ENCODE measurements at places on chromosomes 5 and 9. TPM values are rescaled to one million over a fixed set of nuclear protein-coding genes. Genes with fewer than 3 reads are reported as not detected.

- DNase-seq = no peak
These were observed 7.6 kb upstream of the CCDC152 start for GRCh38 chr5:42749020-42749419.

GRCh38 chr5:80871541-80871961 lies 88.6 kb upstream of the RASGRF2 start:
- peak; percentile 1 for DNase-seq

- no peak for DNase-seq
These were observed 102.1 kb upstream of the DMRT1 start for GRCh38 chr9:739362-739761.

INSL4 gene
- total RNA-seq = not detected

PLEKHG4B gene
- 5.4 TPM for total RNA-seq
